Activated CD4-positive, alpha-beta T cell treated with anti-CD3 and anti-CD28 coated beads for 4 hours (primary cell): ENCODE measurements at places on chromosomes 11 and 22.

DNA sequence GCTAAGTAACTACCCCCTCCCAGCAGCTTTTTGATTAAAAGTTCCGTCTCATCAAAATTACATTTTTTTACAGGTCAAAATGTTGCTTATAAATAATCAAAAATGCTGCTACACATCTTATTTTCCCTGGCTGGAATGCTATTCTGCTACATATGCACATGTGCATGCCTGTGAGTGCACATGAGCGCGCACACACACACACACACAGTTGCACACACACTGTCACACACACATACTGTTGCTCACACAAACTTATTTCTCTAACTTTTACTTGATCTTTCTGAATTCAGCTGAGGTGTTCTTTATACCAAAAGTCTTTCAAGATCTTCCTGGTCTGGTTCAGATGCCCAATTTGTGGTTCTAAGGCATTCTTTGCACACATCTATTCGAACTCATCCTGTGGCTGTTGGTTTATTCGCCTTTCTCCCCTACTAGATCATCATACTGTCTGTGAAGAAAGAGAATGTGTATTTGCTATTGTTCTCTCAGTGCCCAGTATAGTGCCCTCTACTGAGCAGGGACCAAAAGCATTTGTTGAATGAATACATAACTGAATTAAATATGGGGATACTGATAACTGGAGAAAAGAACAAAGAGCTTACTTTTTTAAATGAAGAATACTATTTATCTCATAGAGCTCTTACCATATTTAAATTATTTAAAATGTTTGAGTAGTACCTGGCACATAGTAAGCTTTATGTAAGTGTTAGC lies 68.1 kb upstream of the CCDC179 start:
- DNase-seq = no peak

- DNase-seq = no peak
Observed at GRCh38 chr22:35634943-35635540, 13.2 kb upstream of the APOL6 start.

GRCh38 chr22:23537416-23537815 lies 42.7 kb downstream of the IGLL1 start:
- no peak for DNase-seq

DNA sequence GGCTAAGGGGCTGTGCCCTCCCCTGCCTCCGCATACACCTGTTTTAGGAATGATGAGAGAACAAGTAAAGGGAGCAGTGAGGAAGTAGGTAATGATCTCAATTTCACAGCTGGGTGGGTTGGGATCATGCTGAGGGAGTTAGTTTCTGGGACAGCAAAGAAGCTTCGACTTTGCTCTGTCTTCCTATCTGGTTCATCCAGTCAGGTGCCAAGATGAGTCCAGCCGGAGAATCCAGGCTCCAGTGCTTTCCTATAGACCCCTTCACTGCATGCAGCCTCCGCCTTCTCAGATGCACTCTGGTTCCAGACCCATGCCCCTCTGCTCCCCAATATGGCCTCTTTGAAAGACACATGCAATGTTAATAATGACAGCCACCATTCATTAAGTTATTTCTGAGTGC lies 119.1 kb upstream of the NCAM1 start:
- DNase-seq = no peak

- DNase-seq = no peak
Observed at GRCh38 chr22:46969961-46970360, 207.5 kb downstream of the TBC1D22A start.

DNA sequence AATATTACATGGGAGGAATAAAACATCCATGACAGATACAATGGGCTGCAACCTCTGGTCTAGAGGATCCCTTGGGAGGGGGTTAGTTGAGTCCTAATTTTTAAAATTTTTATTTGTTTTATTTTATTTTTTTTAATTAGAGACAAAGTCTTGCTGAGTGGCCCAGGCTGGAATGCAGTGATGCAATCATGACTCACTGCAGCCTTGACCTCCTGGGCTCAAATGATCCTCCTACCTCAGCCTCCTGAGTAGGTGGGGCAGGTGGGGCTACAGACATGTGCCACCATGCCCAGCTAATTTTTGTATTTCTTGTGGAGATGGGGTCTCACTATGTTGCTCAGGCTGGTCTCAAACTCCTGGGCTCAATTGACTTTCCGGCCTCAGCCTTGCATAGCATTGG lies 43.1 kb downstream of the FDX1 start:
- DNase-seq = no peak

DNA sequence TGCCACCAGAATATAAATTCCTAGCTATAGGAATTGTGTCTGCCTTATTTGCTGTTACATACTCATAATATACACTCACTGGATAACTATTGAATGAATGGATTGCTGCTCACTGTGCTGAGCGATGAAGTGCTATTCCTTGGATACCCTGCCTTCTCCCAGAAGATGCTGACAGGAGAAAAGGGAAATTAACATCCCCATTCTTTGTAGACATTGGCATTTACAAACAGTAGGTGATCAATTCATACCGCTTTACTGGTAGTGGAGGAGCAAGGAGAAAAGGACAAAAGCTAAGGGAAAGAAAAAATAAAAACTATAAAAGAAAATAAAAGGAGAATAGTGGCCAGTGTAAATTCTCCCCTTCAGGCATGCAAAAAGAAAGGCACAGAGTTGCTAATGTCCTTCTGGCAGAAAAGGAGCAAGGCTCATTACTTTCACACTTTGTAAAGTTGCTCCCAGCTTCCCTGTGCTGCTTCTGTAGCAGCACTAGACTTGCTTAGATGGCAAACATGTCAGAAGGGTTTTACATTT lies 183.0 kb downstream of the LUZP2 start:
- no peak for DNase-seq

GRCh38 chr11:69007975-69008381 lies 5.1 kb downstream of the MRGPRF start:
- no peak for DNase-seq
